ENCODE measurements at places on chromosomes 4 and X.

DNA sequence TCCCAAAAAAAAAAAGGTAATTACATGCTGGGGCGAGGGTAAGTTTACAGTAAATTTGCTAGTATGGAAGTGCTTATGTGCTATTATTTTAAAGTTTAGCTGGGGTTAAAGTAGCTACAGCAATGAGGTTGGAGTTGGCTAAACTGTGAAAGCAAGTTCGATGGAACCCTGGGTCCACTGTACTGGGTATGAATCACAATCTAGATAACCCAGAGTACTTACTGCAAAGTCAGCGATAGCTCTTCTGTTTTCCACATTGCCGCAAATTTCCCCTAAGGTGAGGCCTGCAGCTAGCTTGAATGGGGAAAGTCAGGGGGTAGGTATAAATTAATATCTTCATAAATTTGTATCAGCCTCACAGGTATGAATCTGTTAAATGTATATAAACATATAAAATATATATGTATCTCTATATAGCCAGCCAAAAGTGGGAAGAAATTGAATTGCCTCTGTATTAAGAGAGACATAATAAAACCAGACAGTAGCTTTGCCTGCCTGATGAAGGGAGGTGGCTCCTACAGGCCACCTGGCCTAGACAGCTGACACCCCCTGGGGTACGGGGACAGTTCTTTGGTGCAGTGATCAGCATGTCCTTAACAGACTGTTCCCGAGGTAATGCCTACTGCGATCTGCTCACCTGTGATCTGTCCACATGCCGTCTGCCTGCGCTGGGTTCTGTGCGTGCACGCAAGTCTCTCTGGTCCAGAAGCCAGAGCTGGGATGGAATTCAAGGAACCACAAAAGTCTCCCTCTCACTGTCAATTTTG is 30.6 kb downstream of the CLRN2 start:
- no peak for DNase-seq

- DNase-seq = no peak
Observed at GRCh38 chr4:81503586-81503985, 31.9 kb upstream of the RASGEF1B start.

- DNase-seq = no peak
Observed at GRCh38 chrX:29295987-29296680, 708.9 kb downstream of the IL1RAPL1 start.

DNA sequence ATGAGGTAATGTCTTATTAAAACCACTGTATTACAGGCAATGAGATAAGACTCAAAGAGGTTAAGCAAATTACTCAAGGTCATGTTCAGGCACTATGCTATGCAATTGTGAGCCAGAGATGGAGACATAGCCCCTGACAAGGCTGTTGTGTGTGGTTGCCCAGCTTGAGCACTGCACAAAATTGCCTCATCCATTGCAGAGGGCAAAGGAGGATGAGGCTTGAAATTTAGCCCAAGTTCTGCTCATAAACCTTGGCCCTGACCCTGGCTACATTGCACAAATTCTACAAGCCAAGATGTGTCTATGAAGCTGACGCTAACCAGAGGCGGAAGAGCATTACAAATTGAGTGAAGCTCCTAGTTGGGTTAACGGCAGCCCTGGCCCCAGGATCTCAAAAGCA is 65.6 kb upstream of the PGM2 start:
- no peak for DNase-seq

- no peak for DNase-seq
Observed at GRCh38 chr4:109989044-109989443, 76.4 kb downstream of the EGF start.

DNA sequence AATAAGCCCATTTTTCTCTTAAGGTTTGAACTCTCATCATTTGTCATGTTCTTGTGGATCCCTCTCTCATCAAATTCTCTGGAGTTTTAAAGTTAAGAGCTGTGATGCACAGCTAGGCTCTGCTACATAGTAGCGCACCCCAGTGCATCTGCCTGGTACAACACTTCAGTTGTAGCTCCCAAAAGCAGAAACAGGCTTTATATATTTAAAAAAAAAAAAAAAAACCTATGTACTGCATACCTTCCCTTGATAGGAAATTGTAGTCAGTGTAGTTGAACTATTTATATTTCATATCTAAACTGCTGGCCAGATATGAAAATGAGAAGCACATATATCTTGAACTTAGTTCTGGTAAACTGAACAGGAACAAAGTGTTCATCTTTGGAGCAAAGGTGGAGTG is 131.4 kb downstream of the KLHL13 start:
- DNase-seq = no peak

DNA sequence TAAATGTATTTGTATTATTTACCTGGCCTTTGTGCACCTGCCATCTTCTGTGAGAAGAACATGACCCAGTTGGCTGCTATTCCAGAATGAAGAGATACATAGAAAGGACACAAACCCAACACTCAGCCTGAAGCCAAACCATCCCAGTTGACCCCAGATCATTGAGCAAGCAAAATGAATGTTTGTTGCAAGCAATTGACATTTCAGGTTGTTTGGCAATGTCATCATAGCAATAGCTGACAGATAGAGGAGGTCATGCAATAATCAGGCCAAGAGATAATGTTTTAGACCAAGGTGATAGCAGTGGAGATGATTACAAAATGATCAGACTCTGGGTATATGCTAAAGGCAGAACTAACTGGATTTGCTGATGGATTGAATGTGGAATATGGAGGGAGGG is 71.2 kb upstream of the TMEM164 start:
- DNase-seq = no peak

DNA sequence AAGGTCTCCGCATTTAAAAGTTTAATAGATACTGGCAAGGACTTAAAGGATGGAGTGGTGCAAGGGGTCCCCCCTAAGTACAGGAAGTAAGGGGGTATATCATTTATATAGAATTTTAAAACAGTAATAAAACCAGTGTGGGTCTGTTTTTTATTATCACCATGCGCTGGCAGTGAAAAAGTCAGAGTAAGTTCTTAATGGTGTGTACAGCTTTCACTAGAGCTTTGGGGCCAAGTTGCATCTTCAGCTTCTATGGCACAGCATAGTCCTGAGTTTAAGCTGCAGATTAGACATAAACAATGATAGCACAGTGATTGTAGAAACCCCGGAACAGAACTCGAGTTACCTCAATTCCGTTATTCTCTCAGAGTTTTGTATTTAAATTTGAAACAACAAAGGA is 27.6 kb downstream of the RHOH start:
- no peak for DNase-seq

DNA sequence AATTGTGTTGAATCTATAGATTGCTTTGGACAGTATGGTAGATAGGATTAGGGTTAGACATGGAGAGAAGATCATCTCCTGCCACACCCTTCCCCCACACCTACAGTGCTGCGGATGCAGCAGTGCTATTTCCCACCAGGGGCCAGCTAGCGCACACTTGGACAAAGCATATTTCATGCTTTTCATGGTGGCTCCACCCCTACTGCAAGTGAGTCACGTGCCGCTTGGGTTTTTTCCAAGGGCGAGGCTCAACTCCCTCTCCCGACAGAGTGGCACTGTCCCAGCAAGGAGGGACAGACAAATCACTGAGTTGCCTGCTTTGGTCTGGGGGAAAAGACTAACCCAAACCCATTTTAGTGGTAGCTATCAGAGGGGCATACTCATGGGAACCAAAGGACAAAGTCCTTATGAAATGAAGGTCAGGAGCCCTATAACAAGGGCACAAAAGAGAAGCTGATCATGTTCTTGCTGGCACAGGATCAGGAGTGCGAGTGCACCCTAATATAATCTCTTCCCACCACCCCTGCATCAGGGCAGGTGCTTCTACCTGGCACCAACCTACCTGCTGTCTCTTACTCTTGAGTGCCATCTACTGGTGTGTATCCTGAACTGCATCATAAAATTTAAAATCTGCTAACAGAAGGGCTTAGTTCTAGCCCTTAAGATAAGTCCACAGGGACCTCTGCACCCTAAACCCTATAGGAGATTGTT is 55.1 kb upstream of the PGAM4 start:
- DNase-seq = no peak

GRCh38 chr4:156559346-156559745 is 412.3 kb downstream of the PDGFC start:
- DNase-seq = no peak

Data from right renal pelvis (tissue), 4 donors.